ENCODE measurements at places on chromosomes 12 and 14.

- DNase-seq, result no peak
These were observed 7.6 kb downstream of the VASH1 start for GRCh38 chr14:76768671-76769500.

GRCh38 chr14:104229534-104230055, 91.2 kb downstream of the KIF26A start:
- DNase-seq, result no peak

- DNase-seq, result no peak
These were observed 85.6 kb downstream of the GLT1D1 start for GRCh38 chr12:128938886-128939285.

DNA sequence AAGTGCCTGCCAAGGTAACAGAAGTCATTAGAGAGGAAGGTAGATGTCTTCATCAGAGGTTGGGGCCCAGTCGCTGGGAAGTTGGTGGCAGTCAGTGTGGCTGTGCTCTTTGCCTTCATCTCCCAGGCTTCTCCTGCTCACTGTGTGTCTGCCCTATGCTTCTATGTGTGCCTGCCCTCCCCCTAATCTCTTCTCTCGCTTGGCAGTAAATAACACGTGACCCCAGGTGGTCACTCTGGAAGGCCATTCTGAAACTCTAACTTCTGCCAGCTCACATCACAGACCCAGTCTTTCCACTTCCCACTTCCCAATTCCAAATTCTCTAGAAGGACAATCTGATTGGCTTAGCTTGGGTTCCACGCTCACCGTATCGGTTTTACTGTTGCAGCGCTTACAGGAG, 9.3 kb downstream of the ZNF664 start:
- DNase-seq, result no peak

DNA sequence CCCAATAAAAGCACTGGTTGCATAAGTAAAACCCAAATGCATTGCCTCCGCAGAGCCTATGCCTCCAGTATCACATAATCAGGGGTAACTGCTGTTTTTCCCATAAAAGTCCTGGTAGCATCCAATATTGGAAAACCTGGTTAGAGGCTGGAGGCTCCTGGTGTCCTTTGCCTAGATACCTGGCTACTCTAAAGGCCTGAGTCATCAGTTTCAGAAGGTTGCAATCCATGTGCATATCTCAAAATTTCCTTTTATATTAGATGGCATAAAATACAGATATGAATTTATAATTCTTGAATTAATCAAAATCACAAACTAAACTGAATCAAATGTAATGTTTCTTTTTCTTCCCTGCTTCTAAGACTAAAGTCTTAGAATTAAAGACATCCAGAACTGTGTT, 164.2 kb upstream of the DCN start:
- no peak for DNase-seq

GRCh38 chr12:30514666-30515065, 181.0 kb downstream of the IPO8 start:
- no peak for DNase-seq

DNA sequence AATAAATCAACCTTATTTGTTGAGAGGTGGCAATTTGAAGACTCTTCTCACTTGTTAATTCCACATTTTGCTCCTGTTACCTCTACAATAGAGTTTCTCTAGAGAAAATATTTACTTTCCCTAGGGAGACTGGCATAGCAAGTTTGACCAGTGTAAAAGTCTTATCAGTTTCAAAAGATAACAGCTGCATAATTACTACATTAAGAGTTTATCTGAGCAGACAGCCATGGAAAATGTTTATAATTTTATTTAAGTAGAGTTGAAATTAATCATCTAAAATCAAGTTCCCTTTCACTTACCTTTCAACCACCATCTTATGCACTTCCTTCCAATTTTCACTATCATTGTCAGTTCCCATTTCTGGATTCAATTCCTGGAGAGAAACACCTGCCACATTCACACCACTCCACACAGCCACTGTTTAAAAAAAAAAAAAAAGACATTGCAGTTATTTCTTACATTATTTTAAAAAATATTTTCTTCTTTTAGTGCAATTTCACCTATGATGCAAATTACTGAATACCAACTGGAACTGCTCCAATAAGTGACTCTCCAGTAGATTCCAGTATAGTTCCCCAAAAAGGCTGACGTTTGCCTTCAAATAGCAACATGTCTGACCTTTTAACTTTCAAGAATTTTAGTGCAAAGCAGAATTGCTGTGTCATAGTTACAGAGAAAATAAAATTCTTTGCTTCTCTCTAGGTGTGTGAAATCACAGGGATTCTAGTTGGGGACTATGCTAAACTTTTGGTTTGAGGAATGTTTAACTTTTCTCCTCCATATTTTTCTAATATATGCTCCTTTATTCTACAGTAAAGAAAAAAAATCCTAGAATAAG, 19.4 kb downstream of the LDHB start:
- DNase-seq, result no peak

GRCh38 chr14:85533861-85534291, 3.9 kb downstream of the FLRT2 start:
- no peak for DNase-seq

DNA sequence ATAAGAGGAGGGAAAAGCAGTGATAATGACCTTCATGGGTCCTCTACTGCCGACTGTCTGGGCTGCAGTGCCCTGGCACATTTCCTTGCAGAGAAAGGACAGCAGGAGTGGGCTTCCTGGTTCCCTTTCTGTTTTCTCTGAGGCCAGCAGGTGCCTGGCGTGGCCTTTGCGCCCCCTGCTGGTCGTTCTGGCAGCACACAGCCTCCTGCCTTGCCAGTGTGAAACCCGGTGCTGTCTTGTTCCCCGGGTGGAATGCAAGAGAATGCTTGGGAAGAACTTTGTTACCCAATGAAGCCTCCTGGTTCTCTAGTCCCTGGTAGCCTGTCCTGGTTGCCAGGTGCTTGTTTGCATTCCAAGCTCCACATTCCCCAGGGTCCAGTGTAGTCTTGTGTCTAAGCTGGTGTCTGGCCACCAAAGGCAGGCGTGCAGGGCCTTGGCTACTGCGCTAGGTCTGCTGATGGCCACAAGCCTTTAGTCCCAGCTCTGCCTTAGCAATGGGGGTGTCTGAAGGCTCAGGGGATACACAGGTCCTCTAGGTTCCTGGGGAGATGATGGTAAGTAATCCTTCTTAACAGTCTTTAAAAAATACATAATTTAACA, 1392.4 kb upstream of the TMEM132C start:
- DNase-seq, result no peak

- DNase-seq, result no peak
These were observed 34.3 kb upstream of the TEX22 start for GRCh38 chr14:105363847-105364708.

DNA sequence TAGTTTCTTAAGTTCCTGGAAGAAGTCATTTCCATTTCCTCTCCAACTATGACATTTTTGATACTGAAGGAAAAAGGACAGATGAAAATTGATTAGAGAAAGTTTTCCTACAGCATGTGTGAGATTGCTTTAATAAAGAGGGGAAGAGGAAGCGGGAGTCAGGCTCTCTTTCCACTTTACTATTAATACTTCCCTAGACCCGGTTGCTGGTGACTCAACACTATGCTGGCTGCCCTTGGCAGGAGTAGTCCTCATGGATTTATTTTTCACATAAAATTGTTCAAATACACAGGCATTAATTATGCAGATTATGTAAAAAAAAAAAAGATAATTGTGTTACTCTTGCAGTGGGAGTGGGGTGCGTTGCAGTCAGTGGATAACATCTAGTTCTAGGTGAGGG, 293.4 kb downstream of the EGLN3 start:
- DNase-seq, result no peak

- no peak for DNase-seq
These were observed 59.7 kb upstream of the KCNH3 start for GRCh38 chr12:49478949-49479664.

- no peak for DNase-seq
These were observed 96.8 kb upstream of the TMEM132C start for GRCh38 chr12:128170181-128170580.

DNA sequence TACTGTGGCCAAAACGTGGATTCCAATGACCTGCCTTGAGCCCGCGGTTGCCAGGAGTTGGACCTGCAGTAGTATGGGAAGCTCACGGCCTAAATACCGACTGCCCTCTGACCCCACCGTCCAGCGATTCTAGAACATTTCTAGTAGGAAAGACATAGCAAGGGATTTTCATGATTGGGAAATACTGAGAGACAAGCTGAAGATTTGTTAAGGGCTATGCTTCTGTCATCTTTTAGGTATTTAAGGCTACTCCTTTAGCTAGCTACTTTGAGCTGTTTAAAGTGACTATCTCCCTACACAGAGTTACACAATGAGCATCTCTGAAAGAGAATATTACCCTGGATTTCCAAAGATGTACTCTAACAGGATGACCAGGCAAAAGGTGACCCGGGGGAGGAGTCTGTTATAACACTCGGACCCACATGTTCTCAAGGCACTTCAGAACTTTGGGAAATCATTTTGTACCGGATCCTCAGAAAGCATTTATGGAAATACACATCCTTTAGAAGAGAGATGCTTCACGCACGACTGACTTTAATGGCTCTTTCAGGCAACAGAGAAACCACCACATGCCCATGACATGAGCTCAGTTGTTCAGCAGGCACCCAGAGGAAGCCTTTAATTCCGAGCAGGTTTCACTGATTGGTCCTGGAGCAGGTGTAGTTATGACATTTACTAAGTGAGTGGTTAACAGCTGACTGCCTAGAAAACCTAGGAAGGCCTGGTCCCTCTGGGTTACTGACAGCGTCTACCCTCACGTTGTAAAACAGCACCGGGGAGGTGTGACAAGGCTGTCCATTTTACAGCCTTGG, 4.2 kb downstream of the BAG5 start:
- no peak for DNase-seq

Measured in NCI-H446 (cell line).